ENCODE measurements at places on chromosomes 6 and 20.
A peak's percentile ranks its signal among the peaks of the same experiment; 100 is the strongest.

GRCh38 chr6:169898788-169899480, 147.5 kb downstream of the ERMARD start:
- DNase-seq: no peak

GRCh38 chr20:34689486-34689885, 12.6 kb upstream of the PIGU start:
- DNase-seq: no peak

- DNase-seq: no peak
These were observed 1279.0 kb upstream of the MAP3K7 start for GRCh38 chr6:91865889-91866288.

DNA sequence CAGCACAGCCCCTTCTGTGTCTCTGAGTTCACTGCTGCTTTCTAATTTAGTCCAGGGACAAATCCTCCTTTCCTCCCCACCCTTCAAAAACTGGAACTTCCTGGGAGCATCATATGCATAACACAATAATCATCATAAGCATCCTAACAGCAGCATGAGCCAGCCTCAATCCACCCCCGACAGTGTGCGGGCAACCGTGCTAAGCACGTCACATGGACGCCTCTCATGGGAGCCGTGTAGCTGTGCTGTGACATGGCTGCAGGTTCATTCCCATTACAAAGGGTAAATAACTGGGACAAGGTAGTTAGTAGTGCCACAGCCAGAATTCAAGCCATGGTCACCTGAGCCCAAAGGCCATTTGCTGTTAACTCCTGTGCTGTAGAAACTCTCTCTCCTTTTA, 24.5 kb upstream of the ULBP3 start:
- DNase-seq: no peak

GRCh38 chr20:878511-879307, 37.4 kb downstream of the ANGPT4 start:
- no peak for DNase-seq

DNA sequence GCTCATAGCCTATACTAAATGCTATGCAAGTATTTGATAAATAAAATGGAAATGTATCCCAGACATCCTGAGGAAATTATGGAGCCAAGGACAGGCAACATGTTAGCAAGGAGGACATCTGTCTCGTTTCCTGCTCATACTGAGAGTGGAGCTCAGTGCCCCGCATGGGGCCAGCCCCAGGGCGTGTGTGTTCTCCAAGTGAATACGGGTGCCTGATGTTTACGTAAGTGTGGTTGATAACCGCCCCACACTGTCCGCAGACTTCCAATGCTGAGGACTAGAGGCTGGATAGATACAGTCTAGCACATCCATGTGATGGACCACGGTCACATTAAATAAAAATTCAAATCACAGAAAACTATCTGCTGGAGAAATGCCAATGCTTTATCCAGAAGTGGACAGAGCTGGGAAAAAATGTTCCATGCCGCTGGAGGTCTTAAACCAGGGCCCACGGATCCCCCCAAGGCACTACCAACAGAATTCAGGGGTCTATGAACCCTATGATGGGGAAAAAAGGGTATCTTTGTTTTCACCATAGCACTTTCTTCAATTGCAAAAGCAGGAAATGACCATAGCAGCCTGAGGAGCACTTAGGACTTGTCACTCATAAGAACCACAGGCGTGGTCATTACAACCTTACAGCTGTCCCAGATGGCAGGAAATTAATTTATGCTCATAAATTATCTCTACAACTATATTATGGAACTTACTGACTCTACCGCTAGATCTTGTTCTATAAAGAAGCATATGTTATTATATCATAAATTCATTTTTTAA, 24.9 kb downstream of the TGM2 start:
- DNase-seq: no peak

DNA sequence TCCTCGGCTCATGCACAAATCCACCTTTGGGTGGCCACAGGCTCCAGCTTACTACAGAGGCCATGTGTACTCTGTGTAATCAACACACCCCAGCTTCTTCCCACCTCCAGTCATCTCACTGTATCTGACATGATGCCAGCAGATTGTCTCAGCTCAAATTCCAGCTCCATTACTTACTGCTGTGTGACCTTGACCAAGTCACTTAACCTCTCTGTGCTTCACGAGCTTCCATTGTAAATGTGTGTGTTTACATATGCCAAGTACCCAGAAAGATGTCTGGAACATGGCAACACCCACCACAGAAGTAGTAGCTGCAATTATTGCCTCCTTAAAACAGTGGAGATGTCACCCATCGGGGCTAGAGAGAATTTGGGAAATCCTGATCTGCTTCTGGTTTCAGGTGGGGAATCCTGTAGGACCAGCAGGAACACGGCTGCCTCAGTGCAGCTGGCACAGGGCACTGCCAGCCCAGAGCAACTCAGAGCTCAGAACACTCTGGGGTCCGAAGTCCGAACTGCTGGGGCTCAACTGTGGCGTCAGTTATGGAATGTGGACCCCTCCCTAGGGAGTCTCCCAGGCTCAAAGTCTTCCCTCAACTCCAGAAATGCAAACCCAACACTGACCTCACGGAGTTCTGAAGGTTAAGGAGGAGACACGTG, 21.2 kb upstream of the HLA-B start:
- DNase-seq: no peak

- no peak for DNase-seq
These were observed 903.1 kb downstream of the PHF3 start for GRCh38 chr6:64538722-64539121.

DNA sequence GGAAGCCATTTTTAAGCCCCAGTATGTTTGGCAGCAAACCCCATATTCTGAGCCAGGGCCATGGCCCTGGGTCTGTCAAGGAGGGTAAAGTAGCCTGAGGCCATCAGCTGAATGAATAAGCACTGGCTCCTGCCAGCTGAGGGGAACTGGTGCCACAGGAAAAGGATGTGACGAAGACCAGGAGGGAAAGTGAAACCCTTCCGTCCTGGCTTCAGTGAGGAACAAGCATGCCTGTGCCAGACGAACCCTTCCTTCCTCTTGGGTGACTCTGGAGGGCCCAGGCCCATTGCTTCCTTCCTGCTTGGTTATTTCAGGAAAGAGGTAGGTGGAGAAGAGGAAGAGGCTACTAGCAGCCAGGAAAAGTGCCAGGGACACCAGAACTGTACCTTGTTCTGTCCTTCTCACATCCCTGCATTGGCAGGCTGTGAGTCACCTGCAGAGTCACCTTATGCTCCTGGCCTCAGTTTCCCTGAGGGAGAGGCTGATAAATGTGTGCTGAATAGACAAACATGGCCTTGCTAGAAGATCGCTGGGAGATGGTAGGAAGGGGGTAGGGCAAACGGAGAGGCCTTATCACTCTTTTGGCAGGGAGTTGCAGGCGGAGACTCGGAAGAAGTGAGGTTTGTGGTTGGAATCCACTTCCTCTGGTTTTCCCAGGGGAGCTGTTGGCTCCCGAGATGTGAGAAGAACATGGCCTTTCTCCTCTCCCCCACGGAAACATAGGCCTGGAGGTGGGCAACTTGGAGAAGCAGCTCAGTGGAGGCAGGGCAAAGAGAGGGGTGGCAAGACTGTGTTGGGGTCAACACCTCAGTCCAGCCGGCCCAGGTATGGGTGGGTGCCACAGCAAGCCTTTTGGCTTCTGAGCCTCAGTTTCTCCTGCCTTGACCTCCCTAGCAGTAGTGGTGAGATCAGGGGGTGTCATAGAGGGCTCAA, 37.4 kb downstream of the COX4I2 start:
- no peak for DNase-seq

GRCh38 chr6:149448821-149449453, 35.9 kb downstream of the ZC3H12D start:
- DNase-seq: no peak

DNA sequence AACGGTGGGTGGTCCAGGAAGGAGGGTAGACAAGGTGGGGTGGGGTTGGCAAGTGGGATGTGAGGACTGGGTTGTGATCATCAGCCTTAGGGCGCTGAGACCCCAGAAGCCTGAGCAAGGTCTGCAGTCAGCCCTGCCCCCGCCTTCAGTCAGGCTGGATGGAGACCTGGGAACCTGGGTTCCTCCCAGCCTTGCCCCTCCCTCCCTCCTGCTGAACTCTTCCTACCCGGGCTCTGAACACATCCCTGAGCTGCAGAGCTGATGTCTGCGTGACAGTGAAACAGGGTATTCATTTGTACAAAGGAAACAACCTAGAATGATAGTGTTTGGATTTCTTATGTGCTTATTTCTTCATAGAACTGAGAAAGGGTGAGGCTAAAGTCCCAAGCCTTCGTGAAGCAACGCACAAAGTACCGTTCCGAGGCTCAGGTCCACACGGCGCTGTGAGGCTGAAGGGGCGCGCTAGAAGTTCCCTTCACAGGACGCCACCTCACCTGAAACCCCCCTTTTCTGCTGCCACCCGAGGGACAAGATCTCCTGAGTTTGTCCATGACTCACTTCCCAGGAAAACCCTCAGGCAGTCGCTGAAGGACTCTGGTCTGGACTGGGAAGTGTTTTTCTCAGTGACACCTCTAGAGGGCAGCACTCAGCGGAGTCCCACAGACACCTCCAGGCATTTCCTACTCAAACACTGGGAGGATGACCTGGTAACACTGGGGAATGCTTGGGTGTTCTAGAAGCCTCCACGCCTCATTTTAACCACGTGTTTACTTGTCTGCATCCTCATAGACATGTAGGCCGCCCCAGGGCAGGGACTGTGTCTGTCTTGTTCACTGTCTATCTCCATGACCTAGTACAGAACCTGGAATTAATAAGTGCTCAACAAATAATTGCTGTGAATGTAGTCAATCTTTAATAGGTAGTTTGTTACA, 1.2 kb downstream of the GSTA5 start:
- peak; percentile 14 for DNase-seq

DNA sequence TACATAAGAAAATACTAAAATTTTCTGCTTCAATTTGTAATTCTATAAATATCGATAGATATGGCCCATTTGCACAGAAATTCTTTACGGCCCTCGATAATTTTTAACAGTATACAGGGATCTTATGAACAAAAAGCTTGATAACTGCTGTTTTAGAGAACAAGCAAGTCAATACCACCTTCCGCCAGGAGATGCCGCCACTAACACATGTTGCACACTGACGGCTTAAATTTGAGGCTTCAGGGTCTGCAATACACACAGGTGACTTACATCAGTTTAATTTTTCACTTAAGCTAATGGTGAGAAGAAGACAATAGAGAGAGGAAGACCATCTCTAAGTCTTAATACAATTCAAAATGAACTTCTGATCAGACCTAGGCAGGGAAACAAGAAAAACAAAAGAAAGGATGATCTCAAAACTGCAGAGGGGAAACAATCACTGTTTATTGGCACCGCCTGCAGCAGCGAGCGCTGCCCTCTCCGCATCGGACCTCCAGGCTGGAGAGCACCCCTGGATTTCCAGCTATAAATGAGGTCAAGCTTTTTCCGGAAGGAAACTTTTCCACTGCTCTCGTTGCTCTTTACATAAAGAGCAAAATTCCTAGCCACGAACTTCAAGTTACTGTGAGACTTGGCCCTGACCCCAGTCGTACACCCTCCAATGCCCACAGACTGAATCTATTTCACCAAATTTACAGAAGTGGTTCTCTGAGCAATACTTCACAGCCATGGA, 53.9 kb downstream of the OTOR start:
- no peak for DNase-seq

DNA sequence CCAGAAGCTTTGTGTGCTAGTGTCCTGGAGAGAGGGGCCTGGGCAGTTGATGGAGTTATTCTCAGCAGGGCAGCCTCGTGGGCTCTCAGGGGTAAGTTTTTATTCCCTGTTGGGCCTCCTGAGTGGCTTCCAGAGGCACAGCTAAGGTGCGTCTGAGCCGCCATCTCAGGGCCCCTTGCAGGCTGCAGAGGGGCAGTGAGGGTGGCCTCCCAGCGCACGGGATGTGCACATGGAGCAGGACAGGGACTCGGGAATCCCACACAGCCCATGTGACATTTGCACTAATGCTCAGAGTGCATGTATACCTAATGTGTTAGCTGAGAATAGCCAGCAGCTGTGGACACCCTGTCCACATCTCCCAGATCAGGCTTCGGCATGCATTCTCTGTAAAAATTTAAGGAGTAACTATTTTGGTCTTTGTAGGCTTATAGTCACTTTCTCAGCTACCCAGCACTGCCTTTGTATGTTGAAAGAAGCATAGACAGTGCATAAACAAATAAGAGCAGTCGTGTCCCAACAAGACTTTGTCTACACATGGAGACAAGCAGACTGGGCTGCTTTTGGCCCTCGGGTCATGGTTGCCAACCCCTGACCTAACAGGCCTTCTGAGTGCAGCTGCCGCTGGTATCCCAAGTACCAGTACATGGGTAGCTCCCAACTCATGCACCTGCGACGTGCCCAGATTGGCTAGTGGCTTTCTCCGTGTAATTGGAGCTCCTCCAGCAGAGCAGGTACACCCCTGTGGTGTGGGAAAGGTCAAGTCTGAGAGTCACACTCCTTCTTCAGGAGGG, 18.6 kb upstream of the CST9L start:
- no peak for DNase-seq

DNA sequence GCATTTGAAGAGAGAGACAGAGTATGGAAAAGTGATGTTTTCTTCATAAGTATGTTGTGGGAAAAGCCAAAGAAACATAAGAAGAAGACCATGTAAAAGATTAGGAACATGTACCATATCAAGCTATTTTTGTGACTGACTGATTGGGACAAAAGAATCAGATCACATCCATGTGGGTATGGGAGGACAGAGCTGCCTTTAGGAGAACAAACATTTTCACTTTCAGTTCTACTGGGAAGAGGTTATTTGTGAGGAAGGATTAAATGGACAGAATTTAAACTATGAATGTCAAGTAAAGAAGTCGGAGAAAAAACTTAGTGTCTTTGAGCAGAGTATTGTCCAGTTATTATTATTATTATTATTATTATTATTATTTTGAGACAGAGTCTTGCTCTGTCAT, 124.4 kb upstream of the HCRTR2 start:
- no peak for DNase-seq

GRCh38 chr6:157769776-157770426, 53.1 kb upstream of the SNX9 start:
- no peak for DNase-seq

DNA sequence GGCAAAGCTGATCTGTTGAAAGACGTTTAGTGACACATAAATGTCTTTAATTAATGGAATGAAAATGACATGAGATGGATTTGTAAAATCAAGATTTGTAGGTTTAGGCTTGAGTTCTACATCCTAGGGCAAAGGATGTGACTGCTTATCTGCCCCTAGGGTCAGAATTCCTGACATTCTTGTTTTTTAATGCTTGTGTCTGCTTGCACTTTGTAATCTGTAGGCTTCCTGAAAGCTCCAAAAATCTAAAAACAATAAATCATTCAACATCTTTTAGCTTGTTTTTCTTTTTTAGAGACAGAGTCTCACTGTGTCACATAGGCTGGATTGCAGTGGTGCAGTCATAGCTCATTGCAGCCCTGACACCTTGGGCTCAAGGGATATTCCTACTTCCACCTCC, 107.9 kb upstream of the MLIP start:
- no peak for DNase-seq

DNA sequence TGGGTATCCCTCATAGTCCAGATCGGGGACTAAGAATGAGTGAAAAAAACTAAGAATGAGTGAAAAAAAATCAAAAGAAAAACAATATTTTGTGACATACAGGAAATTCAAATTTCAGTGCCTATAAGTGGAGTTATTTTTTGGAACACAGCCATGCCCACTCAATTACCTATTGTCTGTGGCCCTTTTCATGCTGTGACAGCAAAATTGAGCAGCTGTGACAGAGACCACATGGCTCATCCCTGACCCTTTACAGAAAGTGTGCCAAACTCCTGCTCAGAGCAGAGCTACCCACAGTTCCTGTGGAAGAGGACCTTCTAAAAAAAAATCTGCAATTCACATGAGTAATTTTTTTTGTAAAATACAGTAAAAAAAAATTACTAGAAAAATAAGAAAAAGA, 1.4 kb downstream of the NCR2 start:
- DNase-seq: no peak

Data from NCI-H187 (cell line).